ENCODE measurements at places on chromosomes 6 and 20.

GRCh38 chr20:59752704-59753460 is 148.5 kb downstream of the PHACTR3 start:
- no peak for DNase-seq

DNA sequence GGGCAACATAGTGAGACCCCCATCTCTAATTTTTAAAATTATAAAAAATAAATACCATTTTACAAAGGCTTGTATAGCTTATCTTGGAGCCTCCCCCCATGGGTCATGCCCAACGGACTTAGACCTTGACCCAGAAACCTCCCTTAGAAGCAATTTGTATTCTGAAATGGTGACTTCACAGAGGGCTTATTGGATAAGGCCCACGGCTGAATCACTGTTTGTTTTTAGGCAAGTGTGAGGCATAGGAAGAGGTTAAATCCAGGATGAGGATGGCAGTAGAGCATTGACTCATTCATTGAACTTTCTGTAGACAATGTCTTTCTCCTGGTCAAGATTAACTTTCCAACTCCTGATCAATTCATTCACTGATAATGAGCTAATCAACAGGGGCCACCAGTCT is 6.2 kb upstream of the SNAI1 start:
- no peak for DNase-seq

- DNase-seq, result no peak
Measured at GRCh38 chr6:120473804-120474203, 860.5 kb downstream of the TBC1D32 start.

- no peak for DNase-seq
Measured at GRCh38 chr6:143003676-143004075, 57.0 kb upstream of the AIG1 start.

DNA sequence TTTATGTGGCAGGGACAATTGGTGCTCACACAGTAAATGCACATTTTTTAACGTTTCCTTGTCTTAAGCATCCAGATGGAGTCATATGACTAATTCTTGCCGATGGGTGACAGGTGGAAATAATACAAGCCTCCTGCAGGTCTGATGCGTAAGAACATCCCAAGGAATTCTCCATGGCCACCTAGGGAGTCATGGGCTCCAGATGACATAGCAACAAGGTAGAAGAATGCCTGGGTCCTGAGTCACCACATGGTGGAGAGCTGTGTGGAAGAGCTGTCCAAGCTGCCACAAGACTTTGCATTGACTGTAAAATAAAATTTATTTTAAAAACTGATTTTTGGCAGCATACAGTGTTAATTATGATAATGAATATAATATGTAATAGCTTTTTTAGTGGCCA is 77.0 kb upstream of the MAP3K7 start:
- no peak for DNase-seq

DNA sequence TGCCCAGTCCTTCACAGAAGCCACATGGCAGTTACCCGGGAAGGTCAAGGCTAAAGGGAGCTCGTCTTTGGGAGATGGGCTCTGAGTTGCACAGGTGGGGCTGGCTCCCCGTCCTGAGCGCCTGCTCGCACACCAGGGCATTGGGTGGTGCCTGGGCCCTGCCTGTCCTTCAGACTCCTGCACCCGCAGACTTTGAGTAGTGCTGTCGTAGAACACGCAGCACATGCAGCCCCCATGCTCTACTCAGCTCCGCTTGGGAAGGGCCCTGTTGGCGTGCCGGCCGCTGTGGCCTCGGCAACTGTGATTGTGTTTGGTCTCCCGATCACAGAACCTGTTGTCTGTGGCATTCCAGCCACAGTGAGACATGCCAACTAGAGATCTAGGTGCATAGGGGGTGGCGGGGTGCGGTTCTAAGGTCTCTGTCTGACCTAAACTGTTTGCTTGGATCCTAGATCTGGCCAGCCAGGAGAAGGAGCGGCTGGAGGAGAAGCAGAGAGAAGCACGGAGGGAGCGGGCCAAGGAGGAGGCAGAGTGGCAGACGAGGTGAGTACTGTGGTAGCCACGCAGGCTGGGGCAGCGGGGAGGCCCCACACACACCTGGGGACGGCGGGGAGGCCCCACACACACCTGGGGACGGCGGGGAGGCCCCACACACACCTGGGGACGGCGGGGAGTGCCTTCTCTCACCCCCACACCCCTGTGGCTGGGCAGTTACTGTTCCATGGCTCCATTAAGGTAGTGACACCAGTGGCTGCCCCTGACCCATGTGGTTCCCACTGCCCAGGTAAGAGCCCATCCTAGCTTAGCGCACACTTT is 11.3 kb upstream of the ADRM1 start:
- no peak for DNase-seq

DNA sequence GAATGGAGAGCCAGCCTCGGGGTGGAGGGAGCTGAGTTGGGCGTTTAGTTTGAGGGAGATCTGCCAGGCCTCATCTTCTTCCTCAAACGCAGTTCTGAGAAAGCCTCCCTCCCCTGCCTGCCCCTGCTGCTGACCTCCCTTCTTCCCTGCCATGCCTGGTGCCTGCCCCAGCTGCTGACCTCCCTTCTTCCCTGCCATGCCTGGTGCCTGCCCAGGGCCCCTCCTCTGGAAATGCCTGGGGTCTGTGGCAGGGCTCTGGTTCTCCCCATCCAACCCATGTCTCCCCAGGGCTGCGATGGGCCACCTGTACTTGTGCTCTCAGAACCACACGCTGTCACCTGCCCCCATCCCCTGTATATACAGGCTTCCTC is 114.6 kb downstream of the VEGFA start:
- no peak for DNase-seq

GRCh38 chr6:148758492-148758891 is 11.7 kb downstream of the UST start:
- no peak for DNase-seq

DNA sequence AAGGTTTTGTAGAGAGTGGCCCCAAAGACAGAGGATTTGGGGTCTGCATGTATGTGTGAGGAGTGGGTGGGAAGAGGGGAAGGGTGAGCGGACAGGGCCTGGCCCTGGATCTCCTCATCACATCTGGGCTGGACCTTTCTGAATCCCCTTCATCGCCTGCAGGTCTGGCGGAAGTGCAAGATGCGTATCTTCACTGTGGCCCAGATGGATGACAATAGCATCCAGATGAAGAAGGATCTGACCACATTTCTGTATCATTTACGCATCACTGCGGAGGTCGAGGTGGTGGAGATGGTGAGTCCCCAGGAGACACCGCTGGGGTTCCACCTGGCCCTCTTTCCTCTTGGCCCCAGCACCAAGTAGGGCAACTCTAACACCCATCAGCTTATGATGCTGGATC is 24.4 kb downstream of the SLC12A5 start:
- no peak for DNase-seq

DNA sequence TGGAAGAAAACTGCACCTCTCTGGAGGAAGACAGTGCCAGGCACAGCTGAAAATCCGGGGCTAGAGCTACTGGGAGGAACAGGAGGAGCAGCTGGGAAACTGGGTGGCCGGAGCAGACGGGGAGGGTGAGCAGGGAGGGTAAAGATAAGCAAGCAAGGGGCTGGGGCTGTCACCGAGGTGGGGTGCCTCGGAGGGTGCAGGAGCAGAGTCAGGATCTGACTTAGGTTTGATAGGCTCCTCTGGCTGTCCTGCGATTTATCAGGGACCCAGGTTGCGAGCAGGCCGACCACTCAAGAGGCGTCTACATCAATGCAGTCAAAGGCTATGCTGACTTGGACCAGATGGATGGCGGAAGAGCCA is 12.3 kb downstream of the TSHZ2 start:
- DNase-seq, result no peak

- no peak for DNase-seq
Measured at GRCh38 chr20:14445902-14446301, 108.5 kb upstream of the FLRT3 start.

DNA sequence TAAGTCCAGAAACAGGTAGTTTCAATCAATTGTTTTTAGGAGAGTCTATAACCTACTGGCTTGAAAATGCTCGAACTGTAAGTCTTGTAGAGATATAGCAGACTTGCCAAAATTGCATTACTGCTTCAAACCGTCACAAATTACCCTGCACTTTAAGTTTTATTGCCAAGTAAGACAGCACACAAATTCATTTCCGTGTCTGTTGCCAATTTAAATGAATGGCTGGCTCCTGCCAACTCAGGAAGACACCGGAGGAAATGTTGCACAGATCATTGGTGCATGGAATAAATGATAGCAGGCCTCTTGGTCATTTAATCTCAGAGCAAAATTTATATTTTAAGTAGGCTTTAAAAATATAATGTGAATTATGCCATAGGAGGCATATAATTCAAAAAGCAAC is 438.1 kb downstream of the HACE1 start:
- no peak for DNase-seq

DNA sequence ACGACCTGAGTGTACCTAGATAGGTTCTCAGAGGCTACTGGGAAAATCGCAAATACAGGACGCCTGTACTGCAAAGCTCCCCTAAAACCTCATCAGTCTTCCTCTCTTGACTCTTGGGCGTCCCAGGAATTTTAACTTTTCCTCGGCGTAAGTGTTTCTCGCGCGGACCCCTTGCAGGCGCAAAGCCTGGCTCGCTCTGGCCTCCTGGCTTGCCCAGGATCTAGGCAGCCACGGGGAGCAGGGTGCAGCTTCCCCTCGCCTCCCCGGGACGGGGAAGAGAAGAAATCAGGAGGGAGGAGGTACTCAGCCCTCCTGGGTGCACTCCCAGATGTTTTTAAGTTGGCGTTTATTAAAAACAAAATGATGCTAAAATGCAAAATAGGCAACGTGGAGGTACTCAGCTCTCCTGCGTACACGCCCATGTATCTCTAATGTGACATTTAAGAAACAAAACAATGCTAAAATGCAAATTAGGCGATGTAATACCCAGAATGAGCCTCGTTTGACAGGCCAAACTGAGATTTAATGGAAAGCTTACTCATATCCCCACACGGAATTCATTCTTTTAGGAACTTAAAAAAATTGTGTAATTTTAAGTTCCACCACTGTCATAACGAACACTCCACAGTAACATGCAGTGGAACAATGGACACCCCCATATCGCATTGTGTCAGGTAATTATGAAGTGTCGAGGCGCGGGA is 1.6 kb upstream of the SOBP start:
- no peak for DNase-seq

DNA sequence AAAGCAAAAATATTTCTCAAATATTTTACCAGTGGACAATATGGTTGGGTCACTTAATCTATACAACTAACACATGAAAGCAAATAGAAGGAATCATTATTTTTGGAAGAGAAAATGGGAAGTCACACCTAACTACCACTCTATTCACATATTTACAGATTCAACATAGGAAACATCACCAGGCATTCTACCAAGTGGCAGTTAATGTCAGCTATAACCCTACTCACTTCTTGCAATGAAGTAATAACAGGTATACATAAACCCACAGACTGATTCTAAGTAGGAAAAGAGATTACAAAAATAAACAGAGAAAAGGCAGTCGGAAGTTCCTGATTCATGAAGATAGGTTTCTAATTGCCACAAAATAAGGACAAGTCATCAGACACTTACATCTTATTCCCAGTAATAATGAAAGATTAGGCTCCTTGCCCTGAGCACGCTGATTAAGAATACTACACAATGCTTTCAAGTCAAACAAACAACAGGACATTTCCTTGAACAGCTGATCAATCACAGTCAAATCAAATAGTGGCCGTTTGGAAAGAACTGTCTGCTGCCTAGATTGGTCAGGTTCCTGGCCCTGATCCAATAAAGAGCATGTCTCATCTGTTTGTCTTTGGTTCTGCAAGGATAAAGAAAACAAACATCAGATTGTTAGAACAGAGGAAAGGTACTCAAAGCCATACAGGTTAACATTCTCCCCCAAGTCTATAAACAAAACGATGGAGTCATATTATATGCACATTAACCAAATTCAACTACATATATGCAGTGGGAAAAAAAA is 79.2 kb upstream of the PLN start:
- DNase-seq, result no peak

GRCh38 chr6:166691746-166692145 is 64.7 kb upstream of the RPS6KA2 start:
- DNase-seq, result no peak

- no peak for DNase-seq
Measured at GRCh38 chr20:40698744-40699143, 9.7 kb upstream of the MAFB start.

GRCh38 chr20:10125757-10126156 is 91.0 kb downstream of the ANKEF1 start:
- DNase-seq, result no peak

GRCh38 chr6:4584801-4585200 is 191.4 kb upstream of the CDYL start:
- no peak for DNase-seq

- DNase-seq, result no peak
Measured at GRCh38 chr6:152508477-152508876, 128.7 kb downstream of the SYNE1 start.

- no peak for DNase-seq
Measured at GRCh38 chr6:143676437-143677045, 1.2 kb upstream of the PHACTR2 start.

- DNase-seq, result no peak
Measured at GRCh38 chr6:147201885-147202515, 2.2 kb upstream of the STXBP5 start.

DNA sequence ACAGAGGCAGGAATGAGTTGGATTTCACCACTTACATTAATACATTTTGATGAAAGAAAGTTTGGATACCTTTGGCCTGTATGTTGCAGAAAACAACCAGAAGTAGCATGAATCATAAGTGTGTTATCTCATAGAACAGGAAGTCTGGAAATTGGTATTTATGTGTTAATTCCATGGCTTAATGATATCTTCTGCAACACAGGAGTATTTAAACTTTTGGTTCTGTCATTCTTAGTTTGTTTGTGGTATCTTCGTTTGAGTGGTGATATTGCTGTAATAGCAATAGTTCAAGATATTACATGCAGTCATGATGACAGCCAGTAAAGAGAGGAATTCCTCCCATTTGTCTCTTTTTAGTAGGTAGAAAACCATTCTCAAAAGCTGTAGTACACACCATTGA is 177.3 kb downstream of the CDKAL1 start:
- no peak for DNase-seq

DNA sequence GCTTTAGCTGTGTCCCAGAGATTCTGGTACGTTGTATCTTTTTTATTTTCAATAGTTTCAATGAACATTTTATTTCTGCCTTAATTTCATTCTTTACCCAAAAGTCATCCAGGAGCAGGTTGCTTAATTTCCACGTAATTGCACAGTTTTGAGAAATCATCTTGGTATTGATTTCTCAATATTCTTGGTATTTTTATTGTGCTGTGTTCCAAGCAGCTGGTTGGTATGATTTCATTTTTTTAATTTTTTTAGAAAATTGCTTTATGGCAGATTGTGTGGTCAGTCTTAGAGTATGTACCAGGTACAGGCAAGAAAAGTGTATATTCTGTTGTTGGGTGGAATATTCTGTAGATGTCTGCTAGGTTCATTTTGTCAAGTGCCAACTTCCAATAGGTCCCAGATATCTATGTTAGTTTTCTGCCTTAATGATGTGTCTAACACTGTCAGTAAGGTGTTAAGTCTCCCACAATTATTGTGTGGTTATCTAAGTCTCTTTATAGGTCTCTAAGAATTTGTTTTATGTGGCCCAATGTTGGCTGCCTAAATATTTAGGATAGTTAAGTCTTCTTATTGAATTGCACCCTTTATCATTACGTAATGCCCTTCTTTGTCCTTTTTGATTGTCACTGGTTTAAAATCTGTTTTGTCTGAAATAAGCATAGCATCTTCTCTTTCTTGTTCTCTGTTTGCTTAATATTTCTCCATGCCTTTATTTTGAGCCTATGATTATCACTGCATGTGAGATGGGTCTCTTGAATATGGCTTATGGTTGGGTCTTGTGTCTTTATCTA is 366.9 kb upstream of the IRAK1BP1 start:
- no peak for DNase-seq
